Body of pancreas (tissue), 4 donors: ENCODE measurements at places on chromosomes 13 and 19.

- no peak for DNase-seq
These were observed 1.3 kb downstream of the ATP7B start for GRCh38 chr13:52009946-52010345.

GRCh38 chr19:4304538-4305256 lies at the start of gene FSD1:
Gene FSD1 (plus strand): TSS chr19:4304598. CDS start chr19:4304747, 149 bp downstream.
- DNase-seq = no peak

- DNase-seq = no peak
These were observed 212.5 kb upstream of the ZNF536 start for GRCh38 chr19:30159636-30160035.

DNA sequence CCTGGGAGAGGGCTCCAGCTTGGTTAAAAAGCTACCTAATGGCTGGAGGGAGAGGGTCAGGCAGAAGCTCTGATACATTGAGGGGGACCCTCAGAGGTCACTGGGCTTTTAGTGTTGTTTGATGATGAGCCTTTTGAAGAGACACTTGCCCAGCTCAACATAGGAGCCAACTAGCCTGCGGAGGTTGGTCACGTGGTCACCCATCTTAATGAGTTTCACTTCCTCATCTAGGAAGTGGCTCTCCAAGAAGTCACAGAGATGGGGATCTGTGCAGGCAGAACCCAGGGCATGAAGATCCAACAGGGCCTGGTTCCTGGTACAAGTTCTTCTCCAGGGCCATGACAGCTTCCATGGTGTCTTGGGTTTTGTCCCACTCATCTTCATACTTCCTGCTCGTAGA lies 33.4 kb downstream of the IPO5 start:
- DNase-seq = no peak

GRCh38 chr19:56094449-56094848 lies 26.6 kb downstream of the ZNF787 start:
- DNase-seq = no peak

- DNase-seq = peak; percentile 26
These were observed 173.1 kb upstream of the RFC3 start for GRCh38 chr13:33644581-33645543.

GRCh38 chr19:35265900-35266519 lies 2.8 kb upstream of the USF2 start:
- DNase-seq = no peak

GRCh38 chr13:81320516-81320915 lies 979.6 kb upstream of the SPRY2 start:
- DNase-seq = no peak

DNA sequence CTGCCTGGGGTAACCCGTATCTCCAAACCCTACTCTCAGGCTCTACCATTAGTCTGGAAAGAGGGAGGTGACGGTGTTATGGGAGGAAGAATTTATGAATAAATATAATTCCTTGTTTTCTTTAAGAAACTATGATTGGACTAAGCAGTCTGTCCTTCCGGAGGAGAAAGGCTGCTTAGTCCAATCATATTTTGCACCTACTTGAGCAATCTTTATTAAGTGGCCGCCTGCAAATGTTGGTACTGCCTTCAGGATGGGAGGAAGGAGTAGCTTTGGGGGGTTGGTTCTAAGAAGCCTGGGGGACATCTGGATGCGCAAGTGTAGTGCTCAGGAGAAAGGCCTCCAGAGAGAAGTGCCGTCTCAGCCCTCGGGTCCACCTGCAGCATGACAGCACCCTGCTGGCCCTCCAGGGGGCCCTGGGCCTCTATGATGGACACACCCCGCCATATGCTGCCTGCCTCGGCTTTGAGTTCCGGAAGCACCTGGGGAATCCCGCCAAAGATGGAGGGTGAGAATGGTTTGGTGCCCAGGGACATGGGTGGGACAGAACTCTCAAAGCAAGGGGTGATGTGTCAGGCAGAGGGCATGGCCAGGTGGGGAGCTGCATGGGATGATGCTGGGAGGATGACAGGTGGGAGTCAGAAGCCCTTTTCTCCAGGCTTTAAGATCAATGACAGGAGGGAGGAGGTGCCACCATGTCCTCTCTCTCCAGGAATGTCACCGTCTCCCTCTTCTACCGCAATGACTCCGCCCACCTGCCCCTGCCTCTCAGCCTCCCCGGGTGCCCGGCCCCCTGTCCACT lies 4.1 kb downstream of the ACP4 start:
- DNase-seq = peak; percentile 52

DNA sequence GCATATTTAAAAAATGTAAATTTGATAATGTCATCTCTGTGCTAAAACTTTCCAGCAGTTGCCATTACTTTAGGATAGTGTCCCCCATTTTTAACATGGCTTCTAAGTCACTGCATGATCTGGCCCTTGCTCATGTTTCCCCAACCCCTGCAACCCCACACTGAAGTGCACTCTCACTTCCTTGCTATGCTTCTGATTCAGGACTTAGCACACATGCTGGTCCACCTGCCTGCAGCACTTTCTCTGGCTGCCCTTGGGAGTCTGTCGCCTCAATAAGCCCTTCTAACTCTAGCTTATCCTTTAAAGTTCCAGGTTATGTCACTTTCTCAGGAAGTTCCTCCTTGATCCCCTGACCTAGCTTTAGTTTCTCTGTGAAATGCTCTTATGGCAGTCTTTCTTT lies 241.0 kb downstream of the POSTN start:
- no peak for DNase-seq

- no peak for DNase-seq
These were observed 2.0 kb downstream of the KCTD15 start for GRCh38 chr19:33798681-33799111.

DNA sequence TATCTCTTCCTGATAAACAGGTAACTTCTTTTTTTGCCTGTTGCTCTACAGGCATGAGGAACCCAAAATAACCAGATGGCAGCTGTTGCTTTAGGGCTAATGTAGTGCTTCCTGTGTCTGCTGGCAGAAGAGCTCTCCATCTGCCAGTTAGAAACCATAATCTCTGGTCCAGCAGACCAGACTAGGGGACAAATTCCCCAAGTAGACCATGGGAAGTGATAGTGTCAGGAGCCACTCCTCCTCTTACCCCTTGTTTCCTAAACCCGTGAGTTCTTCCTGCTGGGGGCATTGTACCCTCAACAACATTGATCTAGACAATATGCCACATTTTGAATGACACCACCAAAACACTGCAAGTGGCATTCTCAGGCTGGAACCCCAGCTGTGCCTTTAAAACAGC lies 135.9 kb downstream of the DLEU7 start:
- DNase-seq = no peak

GRCh38 chr13:94218951-94219350 lies 260.5 kb downstream of the DCT start:
- no peak for DNase-seq

DNA sequence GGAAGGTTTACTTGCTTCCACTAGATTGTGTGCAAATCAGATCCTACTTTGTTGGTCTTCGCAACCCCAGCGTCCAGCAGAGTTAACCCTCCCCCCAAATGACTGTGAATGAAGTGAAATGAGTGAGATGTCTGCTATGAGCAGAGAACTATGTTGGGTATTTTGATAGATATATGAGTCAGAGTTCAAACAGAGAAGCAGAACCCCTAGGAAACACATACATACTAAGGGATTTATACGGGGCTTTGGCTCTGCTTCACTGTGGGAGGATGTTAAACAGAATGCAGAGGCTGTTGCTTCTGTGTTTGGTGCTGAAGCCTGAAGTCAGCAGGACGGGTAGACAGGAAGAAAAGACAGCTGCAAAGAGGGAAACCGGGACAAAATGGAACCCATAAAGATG lies 197.0 kb downstream of the MZT1 start:
- no peak for DNase-seq

GRCh38 chr13:112720814-112721197 lies 31.0 kb downstream of the ATP11A start:
- DNase-seq = no peak

DNA sequence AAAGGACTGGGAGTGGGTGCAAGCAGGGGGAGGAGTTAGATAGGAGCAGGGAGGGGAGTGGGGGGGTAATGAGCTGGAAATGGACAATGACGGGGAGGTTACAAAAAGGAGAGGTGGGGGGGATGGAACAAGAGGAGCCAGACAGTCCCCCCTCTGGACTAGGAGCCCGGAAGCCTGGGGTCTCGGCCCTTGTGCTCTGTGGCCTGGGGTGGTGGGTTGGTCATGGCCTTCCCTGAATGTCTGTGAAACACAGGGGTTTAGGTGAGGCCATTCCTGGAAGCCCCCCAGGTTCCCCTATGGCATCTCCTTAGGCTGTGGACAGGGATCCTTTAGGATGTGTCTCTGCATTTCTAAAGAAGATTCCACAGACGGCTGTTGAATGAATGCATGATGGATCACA lies 12.1 kb downstream of the KCNC3 start:
- DNase-seq = no peak
